ENCODE measurements at places on chromosomes 1 and 21. TPM values are rescaled to one million over a fixed set of nuclear protein-coding genes. Genes with fewer than 3 reads are reported as not detected.

DNA sequence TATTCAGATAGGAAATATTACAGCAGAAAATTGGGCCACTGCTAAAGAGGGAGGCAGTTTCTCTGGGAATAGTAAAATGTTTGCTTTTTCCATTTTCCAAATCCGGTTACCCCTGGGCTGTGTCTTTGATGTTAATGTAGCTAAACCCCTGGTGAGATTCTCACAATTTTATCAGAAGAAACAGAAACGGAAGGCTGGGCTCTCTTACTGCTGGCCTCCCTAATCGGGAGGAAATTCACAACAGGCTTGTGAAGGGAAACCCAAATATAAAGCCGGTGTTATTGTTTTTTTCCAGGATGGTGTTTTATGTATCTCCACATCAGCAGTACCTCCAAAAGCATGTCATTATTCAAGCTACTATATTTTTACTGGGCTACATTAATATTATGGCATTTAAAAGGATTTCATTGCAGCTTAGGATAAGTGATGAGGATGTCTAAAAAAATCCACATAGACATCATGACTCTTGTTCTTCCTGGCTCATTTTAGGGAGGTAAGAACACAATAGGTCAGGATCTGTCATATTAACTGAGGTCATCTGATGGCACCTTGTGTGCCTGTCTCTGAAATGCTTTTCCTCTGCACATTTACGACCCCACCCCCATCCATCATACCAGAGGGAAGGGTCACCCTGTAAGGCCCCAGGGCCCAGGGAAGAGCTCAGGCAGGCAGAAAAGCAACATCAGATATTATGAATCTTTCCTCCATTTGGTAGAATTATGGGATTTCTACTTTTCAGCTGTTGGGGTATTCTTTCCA, 158.7 kb downstream of the DSCAM start:
- H3K27ac ChIP-seq = no peak overlapping the region
- no peaks in the 10 kb centered on the region for H3K4me1 ChIP-seq
- H3K27me3 ChIP-seq = no peaks in the 10 kb centered on the region
- no peaks in the 10 kb centered on the region for H3K36me3 ChIP-seq
- no peak overlapping the region for H3K4me3 ChIP-seq
- DNase-seq = no peak

DNA sequence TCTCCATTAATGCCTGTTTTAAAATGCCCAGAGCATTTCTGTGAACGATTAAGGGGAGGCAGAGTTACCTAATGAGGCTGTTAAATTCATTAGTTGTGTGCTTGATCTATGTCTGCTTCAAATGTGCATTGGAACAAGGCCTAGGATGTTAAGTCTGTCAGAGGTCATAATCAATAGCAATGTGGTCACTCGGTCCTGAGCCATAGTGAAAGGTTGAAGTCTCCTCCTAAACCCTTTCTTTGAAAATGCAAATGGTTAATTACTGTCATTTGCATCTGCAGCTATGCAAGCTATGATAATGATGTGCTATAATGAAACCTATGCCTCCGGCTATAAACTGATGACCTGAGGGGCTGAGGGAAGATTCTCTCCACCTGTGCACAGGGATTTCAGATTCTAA, 114.2 kb upstream of the NR5A2 start:
- H3K27me3 ChIP-seq = no peaks in the 10 kb centered on the region
- H3K36me3 ChIP-seq = no peaks in the 10 kb centered on the region
- no peaks in the 10 kb centered on the region for H3K4me1 ChIP-seq
- no peak for DNase-seq

DNA sequence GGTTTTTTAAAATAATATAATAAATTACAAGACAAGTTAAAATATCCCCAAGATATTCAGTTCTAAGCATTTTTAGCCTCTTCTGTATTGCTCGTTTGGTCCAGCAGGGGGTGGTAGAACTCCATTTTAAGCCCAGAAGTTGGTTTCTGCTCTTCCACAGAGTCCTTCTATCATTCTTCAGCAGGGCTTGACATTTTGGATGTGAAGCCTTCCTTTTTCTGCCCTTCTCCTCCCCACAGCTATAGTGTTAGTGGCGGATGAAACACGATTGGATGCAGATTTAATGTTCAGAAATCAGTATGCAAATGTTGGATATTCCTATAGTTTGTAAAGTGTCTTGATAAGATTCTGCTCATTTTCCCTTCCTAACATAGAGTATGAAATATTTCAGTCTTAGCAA, 1.4 kb downstream of the NCAM2 start:
- peaks cover 11% of the 10 kb centered on the region for H3K27me3 ChIP-seq
- no peaks in the 10 kb centered on the region for H3K36me3 ChIP-seq

DNA sequence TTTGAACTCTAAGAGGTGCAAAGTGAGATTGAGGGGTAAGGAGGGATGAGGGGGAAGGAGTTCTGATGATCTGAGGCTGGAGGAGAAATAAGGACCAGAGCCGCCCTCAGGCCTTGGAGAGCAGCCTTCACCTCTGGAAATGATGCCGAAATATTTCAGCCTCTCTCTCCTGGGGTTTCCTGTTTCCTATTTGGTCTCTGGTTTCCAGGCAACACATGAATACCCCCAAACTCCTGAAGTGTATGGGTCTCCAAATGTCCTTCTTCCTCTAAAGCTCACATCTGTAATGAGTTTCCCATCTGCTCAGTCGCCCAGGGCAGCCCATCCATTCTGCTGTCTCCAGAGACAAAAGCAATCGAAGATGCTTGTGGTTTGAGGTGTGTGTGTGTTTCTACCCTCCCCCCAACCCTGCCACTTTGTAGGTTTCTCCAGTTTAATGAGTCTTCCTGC, 52.0 kb upstream of the FAM20B start:
- no peaks in the 10 kb centered on the region for H3K4me1 ChIP-seq
- no peak overlapping the region for H3K27ac ChIP-seq
- no peak overlapping the region for H3K4me3 ChIP-seq
- no peaks in the 10 kb centered on the region for H3K36me3 ChIP-seq
- H3K27me3 ChIP-seq = no peaks in the 10 kb centered on the region

- H3K4me3 ChIP-seq = no peak overlapping the region
- DNase-seq = no peak
- H3K36me3 ChIP-seq = no peaks in the 10 kb centered on the region
- no peaks in the 10 kb centered on the region for H3K4me1 ChIP-seq
- no peak overlapping the region for H3K27ac ChIP-seq
Measured at GRCh38 chr1:163657719-163658118, 336.0 kb downstream of the NUF2 start.

The WNT9A gene
- total RNA-seq = 7.0 TPM

DNA sequence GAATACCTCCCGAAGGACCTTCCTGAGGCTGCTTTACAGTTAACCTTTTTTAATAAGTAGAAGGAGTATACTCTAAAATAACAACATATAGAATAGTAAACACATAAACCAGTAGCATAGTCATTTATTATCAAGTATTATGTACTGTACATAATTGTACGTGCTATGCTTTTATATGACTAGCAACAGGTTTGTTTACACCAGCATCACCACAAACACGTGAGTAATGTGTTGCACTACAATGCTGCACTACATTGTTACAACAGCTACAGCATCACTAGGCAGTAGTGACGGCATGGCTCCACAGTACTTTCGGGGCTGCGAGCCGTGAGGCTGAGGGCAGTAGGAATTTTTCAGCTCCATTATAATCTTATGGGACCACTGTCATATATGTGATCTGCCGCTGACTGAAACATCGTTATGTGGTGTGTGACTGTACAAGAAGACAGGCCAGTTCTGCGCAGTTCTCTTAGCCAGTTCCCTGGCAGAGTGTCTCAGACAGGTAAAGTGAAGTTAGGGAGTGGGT, 82.8 kb upstream of the LRRC8D start:
- no peaks in the 10 kb centered on the region for H3K36me3 ChIP-seq
- H3K27ac ChIP-seq = no peak overlapping the region
- no peak overlapping the region for H3K4me3 ChIP-seq
- H3K4me1 ChIP-seq = peaks cover 7% of the 10 kb centered on the region
- no peak for DNase-seq
- H3K27me3 ChIP-seq = no peaks in the 10 kb centered on the region

DNA sequence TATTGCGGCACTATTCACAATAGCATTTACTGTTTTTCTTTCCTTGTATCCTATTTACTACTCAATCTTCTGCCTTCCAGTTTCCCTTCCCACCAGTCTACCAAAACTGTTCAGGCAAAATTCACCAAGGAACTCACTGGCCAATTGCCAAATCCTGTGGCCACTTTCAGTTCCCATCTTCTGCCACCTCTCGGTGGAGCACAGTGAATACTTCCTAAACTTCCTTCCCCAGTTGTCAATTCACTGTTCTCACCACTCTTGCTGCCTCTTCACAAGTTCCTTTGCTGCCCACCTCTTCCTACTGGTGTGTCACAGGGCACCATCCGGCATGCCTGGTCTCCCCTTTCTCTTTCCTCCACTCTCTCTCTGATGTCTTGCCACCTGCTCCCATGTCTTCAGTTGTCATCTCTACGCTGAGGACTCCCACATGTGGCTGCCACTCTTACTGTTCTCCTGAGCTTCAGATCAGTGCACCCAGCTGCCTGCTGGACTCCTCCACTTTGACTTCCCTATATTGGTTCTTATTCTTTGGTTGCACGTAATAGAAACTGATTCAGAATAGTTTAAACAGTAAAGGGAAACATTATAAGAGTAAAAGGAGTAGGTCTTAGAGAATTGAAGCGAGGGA, 114.4 kb downstream of the PIK3R3 start:
- no peak overlapping the region for H3K27ac ChIP-seq
- no peak for DNase-seq
- no peak overlapping the region for H3K4me3 ChIP-seq

The CA6 gene
- total RNA-seq = not detected

The ERICH3 gene
- 8.1 TPM for total RNA-seq

All from lower lobe of right lung (tissue), 2 donors.